ENCODE measurements at places on chromosomes 16 and 17.

DNA sequence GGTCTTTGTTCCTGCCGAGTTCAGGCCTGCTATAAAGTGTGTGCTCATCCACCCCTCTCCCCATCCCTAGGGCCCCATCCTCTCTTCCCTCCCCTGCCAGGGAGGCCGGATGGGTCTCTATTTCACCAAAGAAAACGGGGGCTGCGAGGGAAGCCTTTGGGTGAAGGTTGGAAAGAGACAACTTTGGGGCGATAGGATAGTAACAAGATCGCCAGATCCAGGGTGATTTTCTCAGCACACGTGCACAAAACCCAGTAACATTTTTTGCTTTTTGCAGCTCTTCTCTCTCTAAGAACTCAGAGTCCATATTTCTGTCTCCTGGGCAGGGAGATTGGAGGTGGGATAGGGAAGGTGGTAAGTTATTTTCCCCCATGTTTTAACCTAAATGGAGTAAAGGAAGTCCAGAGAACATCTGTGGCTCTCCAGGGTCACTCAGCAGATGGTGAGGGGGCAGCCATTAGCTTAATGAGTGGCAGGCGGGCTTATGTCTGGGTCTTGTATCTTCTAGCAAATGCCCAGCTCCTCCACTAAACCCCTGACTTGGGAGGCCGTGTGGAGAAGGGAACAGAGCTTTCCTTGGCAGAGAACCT, 6.9 kb downstream of the CCR7 start:
- no peak for DNase-seq

DNA sequence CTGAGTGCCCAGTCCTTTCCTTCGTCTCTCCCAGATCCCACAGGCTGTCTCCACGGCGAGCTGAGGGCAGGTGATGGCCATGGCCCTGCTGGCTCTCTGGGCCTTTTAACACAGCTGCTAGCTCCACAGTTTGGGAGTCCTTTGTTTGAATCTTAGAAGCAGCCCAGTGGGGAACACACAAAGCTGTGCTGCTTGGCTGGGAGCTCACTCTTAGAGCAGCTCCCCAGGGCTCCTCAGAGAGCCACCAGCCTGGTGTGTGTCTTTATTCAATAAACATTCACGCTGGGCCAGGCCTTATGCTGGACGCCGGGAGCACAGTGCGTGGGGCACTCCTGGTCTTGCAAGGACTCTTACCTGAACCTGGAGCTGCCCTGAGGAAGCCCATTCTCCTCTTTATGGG, 29.7 kb downstream of the WNT3 start:
- no peak for DNase-seq

DNA sequence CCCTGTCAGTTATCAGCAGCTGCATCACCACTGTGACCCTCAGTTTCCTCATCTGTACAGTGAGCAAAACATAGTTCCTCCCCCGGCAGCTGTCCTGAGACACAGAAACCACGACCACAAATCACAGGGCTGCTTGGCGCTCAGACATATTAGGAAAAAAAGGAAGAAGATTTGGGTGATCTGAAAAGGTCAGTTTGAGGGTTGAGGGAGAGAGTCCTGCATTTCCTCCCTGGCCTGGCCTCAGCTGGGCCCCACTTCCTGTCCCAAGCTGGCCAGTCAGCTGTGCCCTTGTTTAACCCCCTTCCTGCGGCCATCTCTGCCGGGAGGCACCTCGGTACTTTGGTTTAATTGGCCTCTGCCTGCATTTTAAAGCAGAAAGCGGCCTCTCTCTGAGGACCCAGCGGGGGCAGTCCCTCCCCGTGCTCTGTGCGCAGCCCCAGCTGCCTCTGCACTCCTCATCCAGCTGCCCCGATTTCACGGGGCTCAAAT, 24.0 kb upstream of the CIBAR2 start:
- DNase-seq = no peak

GRCh38 chr16:65044873-65045272, 77.0 kb downstream of the CDH11 start:
- DNase-seq = no peak

- no peak for DNase-seq
Measured at GRCh38 chr17:32828822-32829221, 48.1 kb downstream of the MYO1D start.

DNA sequence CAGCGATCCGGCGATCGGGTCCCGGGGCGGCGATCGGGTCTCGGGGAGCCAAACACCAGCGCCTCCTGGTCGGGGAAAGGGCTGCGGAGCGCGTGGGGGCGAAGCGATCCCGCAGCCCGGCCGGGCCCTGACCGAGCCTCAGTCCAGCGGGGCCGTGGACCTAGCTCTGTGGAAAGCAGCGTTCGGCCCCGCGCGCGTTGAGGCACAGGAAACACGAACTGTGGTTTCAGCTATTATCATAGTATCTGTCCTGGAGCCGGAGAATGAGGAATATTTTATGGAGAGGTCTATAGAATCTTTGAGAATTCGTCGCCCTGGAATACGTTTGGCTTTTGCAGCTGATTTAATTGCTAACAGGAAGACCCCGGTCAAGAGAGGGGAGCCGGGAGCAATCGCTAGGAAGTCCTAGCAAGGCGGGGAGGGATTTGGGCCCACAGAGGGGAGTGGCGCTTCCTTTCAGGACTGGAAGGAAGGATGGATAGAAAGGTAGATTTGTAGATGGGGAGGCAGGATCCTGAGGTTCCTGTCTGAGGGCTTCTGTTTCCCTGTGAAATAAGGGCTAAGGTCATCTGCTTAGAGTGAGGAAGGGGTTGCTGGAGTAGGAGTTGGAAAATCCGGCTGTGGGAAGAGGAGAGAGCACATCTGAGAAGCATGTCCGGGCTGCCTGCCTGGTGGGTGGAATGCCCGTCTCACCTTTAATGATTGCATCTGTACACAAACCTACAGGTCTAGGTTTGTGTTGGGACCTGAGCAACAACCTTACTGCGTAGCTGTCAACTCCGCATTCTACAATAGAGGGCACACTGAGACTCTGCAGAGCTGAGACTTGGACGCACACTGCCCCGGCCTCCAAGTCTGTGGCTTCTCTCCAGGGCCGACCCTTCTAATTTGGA, 770 bp downstream of the CCNF start:
- no peak for DNase-seq

DNA sequence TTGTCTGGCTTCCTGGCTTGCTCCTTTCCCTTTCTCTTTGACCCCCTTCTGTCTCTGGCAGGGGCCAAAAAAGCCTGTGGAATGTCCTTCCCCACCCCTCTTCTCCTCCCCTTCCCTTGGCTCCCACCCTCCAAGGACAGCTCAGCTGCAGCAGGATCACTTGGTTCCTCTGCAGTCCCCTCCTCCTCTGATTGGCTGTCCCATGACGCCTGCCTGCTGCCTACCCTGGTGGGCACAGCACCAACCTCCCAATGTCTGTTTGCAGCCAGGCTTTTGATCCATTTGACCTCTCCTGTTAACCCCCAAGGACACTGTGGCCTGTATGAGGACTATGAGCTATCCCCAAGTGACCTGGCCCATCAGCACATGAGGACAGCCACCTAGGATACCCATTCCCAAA, 14.8 kb upstream of the MTMR4 start:
- DNase-seq = peak; percentile 40

DNA sequence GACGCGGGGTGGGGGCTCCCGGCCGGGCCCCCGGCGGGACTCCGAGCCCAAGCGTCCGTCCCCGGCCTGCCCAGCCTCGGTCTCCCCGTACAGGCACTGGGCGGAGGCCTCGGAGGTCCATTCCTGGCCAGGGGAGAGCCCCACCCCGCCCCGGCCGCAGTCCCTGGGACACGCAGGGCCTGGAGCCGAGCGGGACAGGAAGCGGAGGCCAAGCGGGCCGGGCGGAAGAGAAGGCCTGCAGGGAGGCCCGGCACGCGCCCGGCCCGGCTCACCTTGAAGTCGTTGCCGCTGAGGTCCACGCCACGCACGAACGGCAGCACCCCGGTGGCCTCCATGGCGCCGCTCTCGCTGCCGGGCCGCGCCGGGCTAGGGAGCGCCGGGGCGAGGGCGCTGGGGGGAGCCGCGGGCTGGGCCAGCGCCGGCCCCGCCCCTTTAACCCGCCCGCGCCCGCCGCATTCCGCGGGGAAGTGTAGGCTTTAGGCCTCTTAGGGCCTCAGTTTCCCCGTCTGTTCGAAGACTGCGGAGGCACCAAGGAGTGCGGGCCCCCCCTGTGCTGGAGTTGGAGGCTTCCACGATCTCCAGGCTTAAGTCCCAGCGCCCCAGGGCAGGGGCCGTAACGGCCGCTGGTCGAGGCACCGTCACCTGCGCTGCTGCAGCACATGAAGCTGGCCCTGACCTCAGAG, at the start of gene FLII:
Gene FLII (minus strand): TSS at position 383 of the 683 bp plus-strand sequence. CDS start 48 bp downstream, at position 335.
- no peak for DNase-seq

DNA sequence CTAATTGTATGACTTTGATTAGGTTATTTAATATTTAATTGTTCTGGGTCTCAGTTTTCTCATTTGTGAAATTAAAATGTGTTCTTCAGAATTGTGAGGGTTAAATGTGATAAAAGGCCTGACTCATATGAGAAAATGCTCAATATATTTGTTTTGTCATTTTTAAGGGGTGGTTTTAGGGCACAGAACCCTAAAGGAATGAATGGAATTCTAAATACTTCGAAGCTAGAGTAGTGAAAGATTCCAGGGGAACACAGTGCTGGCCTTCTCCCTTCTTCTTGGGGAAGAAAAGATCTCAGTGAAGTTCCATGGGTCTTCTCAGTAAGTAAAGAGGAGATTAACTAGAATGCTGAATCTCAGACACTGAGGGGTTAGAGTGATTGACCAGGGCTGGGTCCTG, 3.9 kb upstream of the SMPD3 start:
- DNase-seq = no peak

DNA sequence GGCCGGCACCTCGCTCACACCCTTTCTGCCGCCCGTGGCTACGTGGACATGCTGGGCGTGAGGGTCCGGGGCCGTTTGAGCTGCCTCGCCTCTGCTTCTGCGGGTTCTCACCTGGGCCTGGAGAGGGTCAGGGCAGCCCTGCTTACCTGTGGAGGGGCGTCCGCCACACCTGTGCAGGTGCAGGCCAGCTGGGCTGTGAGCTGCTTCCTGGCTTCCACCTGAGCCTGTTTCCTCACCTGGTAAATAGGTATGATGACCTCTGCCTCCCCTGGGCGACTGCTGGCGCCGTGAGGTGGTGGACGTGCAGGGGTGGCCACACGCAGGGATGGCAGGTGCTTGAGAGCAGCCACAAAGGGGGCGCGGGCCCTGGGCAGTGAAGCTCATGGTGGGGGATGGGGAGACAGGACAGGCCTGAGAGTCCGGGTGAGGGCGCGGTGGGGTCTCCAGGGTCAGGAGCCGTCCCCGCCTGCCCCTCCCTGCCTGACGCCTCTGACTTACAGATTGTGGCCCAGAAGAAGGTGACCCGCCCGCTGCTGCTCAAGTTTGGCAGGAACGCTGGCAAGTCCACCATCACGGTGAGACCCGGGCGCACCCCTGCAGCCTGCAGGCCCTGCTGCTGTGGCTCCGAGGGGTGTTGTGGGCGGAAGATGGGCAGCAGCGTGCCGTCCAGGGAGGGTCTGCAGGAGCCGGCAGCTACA, 7.8 kb downstream of the CPNE7 start:
- DNase-seq = no peak

DNA sequence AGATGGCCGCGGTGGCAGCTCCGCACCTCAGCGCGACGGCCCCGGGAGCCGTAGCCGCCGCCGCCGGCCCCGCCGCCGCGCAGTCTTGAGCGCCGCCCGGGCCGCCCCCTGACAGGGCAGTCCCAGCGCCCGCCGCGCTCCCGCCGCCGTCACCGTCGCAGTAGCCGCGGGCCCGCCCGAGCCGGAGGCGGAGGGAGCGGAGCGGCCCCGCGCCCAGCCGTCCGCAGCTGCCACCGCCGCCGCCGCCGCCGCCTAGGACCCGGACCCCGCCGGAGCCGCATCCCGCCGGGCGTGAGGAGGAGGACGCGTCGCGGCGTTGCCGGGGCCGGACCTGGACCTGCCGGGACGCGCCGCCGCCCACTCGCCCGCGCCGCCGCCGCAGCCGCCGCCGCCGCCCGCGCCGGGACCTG, 218 bp downstream of the TNRC6C start:
- DNase-seq = no peak

- DNase-seq = no peak
Measured at GRCh38 chr17:75910699-75911098, 6.0 kb upstream of the MRPL38 start.

DNA sequence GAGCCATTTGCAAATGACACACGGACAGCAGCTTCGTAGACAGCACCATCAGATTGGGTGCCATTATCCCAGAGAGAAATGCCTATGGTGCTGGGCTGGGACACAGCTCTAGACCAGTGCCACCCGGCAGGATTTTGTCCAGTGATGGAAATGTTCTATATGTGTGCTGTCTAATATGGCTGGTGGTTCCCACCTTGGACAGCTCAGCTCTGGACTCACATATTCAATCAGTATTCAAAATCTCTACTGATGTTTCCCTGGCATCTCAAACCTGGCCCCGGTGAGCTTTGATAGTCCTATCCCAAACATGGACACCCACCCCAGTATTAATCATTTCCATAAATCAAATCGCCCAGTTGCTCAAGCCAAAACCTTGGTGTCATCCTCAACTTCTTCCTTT, 23.0 kb downstream of the FA2H start:
- DNase-seq = no peak

DNA sequence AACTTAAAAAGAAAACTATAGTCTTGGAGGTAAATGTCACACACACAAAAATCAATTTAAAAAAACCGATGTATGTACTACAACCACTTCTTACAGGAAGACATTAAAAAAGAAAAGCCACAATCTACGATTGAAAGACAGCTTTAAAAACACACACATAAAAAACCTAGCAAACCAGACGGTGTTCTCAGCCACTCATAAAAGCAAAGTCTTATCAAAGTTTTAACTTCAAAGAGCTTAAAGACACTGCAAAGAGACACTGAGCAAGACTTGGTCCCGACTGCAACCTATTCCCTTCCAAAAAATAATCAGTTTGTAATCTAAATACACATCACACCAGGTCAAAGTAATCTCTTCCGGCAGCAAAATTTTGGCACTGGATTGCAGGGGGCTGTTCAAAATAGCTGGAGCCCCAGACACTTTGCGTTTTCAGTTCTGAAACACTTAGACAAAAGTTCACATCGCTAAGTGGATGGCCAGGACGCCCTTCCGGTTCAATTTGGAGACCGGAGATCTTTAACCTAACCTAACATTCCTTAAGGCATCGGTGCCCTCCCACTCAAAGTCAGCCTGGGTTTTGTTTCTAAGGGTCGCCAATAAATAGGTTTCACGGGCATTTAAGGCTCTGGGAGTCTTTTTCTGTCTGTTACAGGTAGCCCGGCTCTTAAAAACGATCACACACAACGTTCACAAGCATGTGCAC, 2.6 kb downstream of the ZCCHC14 start:
- DNase-seq = no peak

GRCh38 chr16:79021991-79022630, 578.4 kb downstream of the MAF start:
- DNase-seq = no peak
